ENCODE measurements at places on chromosomes 2 and 18.

GRCh38 chr2:16462958-16463357 is 202.7 kb downstream of the CYRIA start:
- DNase-seq = no peak

- DNase-seq = no peak
Measured at GRCh38 chr2:105380432-105381100, 18.3 kb downstream of the FHL2 start.

GRCh38 chr18:61551586-61551985 is 218.4 kb downstream of the CDH20 start:
- no peak for DNase-seq

DNA sequence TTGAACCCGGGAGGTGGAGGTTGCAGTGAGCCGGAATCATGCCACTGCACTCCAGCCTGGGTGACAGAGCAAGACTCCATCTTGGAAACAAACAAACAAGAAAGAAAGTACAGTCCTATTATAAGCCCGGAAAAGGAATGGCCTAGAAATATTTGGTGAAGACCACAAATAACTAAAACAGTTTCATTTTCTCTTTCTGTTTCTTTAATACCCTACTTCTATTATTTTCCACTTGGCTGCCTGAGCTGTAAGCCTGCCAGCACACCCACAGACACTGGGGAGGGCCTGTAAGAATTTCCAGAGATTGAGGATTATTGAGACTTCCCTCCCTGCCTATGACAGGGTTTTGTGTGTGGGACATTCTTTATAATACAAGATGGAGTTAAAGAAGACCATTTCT is 188.0 kb upstream of the DCC start:
- DNase-seq = no peak

DNA sequence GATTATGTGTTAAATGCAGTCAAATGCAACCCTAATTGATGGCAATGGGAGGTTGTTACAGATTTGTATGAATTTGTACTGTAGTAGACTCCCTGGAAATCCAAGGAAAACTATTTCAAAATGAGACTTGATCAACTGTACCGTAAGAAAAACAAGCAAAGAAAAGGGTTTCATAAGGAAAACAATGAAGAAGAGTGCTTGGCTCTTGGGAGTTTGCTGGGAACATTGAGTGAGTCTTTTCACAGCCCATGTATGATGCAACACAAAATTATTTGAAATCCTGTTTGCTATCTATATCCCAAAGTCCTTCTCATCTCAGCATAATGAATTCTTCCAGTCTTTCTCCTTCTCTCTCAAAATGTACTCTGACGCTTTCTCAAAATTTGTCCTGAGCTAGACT is 67.0 kb upstream of the OSR1 start:
- DNase-seq = no peak

DNA sequence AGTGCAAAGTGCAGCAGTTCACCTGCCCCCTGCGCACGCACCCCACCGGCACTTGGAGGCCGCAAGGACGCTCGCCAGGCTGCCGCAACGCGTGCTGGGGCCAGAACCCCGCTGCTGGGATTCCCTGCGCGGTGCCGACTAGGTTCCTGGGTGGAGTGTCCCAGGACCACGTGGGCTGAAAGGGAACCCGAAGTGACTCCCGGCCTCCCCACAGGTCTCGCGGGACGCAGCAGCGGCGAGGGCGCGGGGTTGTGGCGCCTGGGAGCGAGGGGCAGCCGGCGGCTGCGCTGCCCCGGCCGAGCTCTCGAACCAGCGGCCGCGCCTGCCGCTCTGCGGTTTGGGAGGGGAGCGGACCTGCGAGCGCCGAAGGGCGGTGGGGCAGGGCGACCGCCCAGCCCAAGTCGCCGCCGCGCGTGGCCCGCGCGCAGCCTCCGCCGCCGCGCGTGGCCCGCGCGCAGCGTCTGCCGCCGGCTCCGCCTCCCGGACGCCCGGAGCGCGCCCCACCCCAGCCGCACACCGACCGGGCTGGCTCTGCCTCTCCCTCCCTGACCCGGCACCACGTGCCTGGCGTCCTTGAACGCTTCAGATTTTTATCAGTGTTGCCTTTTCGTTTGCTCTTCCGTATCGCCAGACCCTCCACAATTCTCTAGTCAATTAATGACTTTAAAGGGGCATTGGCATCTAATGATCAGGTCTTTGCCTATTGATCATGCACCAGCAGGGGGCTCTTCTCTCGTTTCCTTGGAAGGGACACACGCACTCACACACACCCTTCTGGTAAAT is at the start of gene FTCDNL1:
Gene FTCDNL1 (minus strand): TSS at position 475 of the 783 bp plus-strand sequence. CDS start 2,230 bp downstream, outside the sequence.
- peak; percentile 25 for DNase-seq

- DNase-seq = no peak
Measured at GRCh38 chr2:97677480-97677879, 8.0 kb downstream of the C2orf92 start.

GRCh38 chr2:172082105-172082943 is 3.0 kb upstream of the DLX1 start:
- no peak for DNase-seq

DNA sequence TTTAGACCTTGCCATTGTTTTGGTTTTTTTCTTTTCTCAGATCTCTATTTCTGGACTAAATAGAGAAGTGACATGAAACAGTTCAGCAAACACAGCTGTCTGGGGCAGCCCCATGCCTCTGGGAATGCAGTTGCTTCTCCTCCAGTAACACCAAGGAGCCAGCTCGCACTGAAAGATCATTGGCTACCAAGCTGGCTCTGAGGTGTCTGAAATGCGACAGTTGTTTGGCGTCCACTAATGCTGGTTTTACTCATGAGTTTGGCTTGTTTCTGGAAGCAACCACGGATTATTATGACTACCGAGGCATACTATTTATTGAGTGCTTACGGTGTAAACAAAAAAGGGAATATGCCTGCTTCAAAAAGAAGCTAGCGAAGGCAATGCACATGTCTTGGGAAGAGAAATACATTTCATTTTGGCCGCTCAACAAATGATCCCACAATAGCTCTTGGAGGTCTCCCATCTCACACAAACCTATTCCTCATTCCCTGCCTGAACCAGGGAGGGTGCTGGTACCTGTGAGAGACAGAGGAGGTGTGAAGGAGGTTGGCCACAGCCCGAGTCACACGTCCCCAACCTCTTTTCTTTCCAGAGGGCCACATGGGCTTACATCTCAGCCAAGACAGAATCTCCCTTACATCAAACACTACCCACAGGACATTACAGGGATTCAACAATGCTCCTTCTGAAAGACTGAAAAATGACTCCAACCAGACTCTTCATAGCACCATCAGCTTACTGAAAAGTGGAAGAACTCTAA is 37.5 kb upstream of the NEB start:
- DNase-seq = no peak

- no peak for DNase-seq
Measured at GRCh38 chr18:76363436-76364120, 131.5 kb downstream of the ZNF516 start.

DNA sequence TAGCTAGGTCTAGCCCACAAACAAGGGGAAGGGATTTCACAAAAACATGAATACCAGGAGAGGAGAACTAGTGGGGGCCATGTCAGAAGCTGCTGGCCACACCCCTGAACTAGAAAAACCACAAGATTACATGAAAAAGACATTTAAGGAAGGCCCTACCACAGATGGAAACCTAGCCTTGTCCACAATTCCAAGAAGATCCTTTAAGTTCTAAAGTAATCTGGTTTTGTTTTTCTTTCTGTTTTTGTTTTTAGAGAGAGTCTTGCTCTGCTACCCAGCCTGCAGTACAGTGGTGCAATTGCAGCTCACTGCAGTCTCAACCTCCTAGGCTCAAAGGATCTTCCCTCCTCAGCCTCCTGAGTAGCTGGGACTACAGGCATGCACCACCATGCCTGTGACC is 34.2 kb upstream of the CAB39 start:
- DNase-seq = no peak

DNA sequence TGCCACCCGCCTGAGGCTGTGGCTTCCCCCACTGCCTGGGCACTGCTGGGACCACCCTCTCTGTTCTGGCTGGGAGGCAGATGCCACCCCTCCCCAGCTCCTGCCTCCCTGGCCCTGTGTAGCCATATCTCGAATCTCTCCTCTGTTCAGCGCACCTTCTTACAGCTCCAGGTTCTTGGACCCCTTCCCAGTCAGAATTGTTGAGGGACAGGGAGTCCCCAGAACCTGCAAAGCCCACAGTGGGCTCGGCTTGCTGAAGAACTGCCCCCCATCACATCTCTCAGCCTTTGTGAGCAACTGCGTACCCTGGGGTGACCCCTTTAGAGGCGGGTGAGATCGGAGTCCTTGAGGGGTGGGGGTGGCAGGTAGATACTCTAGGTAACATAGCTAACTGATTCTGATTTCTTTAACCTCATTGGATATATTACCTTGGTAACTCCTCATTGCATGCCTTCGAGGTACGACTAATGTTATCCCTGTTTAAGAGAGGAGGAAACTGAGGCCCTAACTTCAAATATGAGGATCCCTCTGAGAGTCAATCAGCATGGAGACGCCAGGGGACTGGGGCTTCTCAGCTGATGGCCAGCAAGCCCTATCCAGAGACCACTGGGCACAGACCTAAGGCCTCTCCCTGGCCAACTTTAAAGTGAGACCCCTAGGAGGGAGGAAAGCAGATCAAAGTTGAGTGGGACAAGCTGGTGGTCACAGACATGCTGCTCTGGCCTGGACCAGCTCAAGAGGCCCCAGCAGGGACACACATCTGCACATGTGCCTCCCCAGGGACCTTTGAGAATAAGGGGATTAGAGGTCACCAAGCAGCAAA is 101.3 kb downstream of the CAPN13 start:
- no peak for DNase-seq

GRCh38 chr2:147177071-147177857 is 667.6 kb upstream of the ACVR2A start:
- DNase-seq = no peak

Measured in activated T-helper 1 cell treated with anti-CD3 and anti-CD28 coated beads, Interleukin-2, amount 50 U/mL, for 16 hours (primary cell).